Posterior vena cava (tissue), 2 donors: ENCODE measurements at places on chromosomes 3 and 15. TPM values are rescaled to one million over a fixed set of nuclear protein-coding genes. Genes with fewer than 3 reads are reported as not detected.

DNA sequence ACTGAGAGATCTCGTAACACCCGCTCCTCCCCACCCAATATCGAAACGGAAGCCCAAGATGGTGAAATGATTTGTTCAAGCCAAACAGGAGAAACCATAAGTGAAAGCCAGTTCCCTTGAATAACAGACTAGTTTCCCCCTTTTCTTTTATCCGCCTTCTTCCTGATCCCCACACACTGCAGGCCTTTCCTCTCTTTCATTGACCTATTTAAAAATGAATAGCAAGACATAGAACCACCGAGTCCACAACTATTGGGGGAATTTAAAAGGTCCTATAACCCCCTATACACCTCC, 382 bp upstream of the COX17 start:
- no peak for DNase-seq

DNA sequence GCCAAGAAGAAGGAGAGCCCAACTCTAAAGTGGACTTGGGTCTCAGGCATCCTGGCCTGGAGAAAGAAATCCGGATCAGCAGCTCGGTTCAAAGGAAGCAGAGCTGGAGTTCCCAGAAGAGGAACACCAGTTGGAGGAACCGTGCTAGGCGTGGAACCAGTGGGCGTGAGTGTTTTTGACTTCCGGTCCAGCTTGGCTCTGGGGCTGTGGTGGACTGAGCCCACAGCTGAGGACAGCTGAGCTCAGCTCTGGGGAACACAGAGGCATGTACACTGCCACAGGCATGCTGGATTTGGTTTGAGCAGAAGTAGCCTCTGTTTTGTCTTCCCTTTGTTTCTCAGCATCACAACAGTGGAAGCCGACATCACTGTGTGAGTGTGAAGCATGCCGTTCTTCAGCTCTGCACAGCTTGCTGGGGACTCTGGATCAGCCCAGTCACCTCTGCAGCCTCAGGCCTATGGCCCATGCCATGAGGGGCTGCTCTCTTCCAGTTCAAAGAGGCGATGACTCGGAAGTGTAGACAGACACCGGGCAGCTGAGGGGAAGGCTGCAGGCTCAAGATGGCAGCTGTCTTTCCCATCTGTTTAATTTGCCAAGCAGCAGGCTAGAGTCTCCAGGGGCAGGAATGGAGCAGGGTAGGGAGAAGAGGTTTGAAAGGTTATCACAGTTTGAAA, 185.8 kb upstream of the UBE3A start:
- DNase-seq = peak; percentile 86

GRCh38 chr3:153338487-153338886, 176.5 kb downstream of the RAP2B start:
- no peak for DNase-seq

- DNase-seq = no peak
Observed at GRCh38 chr3:135000465-135000864, 205.4 kb downstream of the EPHB1 start.

The OIP5 gene
- total RNA-seq = not detected

DNA sequence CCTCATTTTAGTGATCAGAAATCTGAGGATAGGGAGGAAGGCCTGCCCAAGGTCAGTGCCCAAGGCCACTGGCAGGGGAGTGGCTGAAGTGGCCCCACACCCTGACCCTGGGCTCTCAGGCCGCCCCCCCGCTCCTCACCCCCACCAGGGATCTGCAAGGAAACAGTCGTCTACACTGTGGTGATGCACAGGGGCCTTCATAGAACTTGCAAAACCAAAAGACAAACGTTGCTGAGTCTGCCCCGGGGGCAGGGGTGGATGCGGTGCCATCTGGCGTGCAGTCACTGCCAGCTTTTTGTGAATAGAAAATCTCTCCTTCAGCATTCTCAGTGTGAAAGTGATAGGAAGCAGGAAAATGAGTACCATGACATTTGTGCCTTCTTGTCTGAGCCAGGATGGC, 41.3 kb downstream of the WHAMM start:
- DNase-seq = no peak

DNA sequence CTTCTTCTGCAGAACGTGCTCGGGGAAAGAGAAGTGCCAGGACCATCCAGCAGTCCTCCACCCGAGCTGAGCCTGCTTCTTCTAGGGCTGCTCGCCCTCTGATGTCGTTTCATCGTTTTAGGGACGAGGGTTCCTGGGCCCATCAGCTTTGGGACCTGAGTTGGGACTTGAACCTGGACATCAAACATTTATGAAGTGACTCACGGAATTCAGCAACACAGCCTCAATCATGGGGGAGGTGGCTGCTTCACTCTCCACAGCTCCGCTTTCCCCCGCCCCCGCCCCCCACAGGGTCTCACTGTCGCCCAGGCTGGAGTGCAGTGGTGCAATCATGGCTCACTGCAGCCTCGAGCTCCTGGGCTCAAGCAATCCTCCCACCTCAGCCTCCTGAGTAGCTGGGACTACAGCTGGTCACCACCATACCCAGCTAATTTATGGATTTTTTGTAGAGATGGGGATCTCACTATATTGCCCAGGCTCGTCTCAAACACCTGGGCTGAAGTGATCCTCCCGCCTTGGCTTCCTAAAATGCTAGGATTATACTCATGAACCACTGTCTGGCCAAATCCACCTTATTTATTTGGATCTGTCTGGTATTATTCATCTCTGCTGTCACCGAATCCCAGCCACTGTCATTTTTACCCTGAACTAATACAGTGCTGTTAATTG, 725 bp upstream of the SCAMP2 start:
- no peak for DNase-seq

DNA sequence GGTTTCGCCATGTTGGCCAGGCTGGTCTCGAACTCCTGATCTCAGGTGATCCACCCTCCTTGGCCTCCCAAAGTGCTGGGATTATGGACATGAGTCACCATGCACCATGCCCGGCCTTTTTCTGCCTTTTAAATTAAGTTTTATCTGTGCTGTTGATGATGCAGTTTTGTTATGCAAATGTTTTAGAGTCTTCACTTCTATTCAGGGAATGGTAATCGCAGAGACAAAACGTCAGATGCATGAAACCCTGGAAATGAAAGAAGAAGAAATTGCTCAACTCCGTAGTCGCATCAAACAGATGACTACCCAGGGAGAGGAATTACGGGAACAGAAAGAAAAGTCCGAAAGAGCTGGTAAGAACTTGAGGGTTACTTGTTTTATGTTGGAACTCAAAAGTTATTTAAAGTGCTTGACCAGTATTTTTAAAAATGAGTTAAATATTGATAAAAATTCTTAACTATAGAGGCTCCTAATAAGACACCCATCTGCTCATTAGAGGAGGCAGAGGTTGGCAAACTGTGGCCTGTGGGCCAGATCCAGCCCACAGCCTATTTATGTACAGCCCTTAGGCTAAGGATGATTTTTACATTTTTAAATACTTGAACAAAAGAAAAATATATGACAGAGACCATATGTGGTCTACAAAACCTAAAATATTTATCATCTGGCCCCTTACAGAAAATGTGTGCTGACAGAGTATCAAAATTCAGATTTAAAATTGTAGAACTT, 127.8 kb upstream of the LRRFIP2 start:
- DNase-seq = no peak

The ZNF660 gene
- 6.2 TPM for total RNA-seq

DNA sequence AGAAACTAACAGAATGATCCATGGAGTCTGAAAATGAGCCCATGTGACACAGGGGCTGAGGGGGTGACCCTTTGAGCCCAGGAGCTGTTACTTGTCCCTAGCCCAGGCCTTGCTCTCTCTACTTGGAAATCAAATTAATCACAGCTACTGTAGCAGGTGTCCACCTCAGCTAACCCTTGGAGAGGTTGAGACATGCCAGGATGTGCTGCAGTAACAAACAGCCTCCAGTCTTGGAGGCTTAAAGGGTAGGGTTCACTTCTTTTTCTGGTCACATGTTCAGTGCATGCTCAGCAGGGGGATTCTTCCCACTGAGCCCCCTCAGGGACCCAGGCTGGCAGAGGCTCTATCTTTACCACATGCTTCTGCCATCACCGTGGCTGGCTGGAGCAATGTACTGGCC, 21.4 kb downstream of the TPRA1 start:
- DNase-seq = no peak

DNA sequence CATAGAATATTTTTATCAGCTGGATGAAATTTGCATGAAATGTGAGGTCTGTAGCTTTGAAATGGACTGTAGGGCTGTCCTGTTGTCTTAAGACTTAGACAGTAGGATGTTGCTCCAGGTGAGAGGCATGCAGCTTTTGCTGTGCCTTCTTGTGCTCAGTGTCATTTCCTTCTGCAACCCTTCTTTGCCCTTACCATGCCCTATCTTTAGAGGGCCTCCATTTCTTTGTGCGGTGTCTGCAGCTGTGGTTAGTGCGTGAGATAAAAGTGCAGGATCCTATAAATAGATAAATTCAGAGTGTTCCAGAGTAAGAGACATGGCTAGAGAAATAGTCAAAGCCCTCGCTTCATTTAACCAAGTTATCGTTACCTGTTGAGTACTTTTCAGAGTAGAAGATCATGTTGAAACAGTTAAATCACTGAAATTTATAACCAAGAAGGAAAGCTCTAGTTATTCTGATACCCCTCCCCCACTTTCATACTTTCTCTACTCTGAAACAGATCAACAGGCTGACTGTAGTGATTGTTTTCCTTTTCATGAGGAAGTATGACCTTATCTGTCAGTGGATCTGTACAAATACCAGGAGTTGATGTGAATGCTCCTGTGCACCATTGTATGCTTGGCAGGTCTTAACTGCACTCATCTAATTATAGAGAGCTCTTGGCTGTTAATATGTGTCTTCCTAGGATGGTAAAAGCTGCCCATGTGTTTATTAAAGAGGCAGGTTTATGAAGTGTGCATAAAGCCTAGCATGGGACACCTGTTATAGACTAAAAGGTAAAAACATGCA, 18.2 kb downstream of the EIF3J start:
- no peak for DNase-seq
